Osteoblast (primary cell): ENCODE measurements at places on chromosomes 13 and 19. TPM values are rescaled to one million over a fixed set of nuclear protein-coding genes. Genes with fewer than 3 reads are reported as not detected.

DNA sequence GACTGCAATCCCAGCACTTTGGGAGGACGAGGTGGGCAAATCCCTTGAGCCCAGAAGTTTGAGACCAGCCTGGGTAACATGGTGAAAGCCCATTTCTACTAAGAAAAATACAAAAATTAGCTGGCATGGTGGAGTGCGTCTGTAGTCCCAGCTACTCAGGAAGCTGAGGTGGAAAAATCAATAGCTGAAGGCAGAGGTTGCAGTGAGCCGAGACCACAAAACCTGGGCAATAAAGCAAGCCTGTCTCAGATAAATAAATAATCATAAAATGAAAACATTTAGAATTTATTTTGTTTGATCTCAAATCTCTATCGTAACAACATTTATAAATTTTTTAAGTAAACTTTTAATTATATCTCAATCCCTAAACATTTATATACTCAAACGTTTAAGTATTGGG lies 36.6 kb downstream of the USP12 start:
- no peak overlapping the region for H3K27ac ChIP-seq
- no peak overlapping the region for H3K4me3 ChIP-seq
- no peak for DNase-seq
- H3K27me3 ChIP-seq: no peaks in the 10 kb centered on the region
- peaks cover 11% of the 10 kb centered on the region for H3K4me1 ChIP-seq

DNA sequence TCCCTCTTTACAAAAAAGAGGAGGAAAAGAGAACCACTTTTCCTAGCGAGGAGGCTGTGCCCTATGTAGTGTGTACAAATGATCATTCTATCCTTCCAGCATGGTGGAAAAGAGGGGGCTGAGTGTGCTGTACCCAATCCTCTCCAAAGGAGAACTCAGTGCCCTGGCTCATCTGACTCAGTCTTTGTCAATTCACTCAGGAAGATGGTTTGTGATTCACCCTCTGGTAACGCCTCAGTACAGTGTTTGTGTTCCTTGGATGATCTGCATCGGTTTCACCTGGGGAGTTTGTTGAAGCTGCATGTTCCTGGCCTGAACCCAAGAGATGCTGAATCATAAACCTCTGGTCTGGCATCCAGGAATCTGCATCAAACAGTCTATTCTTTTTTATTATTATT lies 18.3 kb upstream of the ENOX1 start:
- H3K36me3 ChIP-seq: no peaks in the 10 kb centered on the region
- peaks cover 7% of the 10 kb centered on the region for H3K4me1 ChIP-seq
- peak overlapping the region; percentile 46 for H3K4me3 ChIP-seq
- H3K27me3 ChIP-seq: no peaks in the 10 kb centered on the region

Gene KLHL1
- not detected in 2 replicates for total RNA-seq

GRCh38 chr13:108120302-108120701 lies 95.0 kb downstream of the LIG4 start:
- no peak overlapping the region for H3K4me3 ChIP-seq
- no peak for DNase-seq
- no peak overlapping the region for H3K27ac ChIP-seq
- no peaks in the 10 kb centered on the region for H3K36me3 ChIP-seq
- no peaks in the 10 kb centered on the region for H3K4me1 ChIP-seq

Gene UCHL3
- total RNA-seq: 15.6 and 25.3 TPM in 2 replicates

- H3K4me1 ChIP-seq: peaks cover 44% of the 10 kb centered on the region
- no peaks in the 10 kb centered on the region for H3K27me3 ChIP-seq
- no peaks in the 10 kb centered on the region for H3K36me3 ChIP-seq
- peak overlapping the region; percentile 97 for H3K4me3 ChIP-seq
Observed at GRCh38 chr19:573519-573825, 1.1 kb downstream of the BSG start.

Gene CRX
- not detected in 2 replicates for total RNA-seq

- peak; percentile 64 for DNase-seq
- peaks cover 2% of the 10 kb centered on the region for H3K36me3 ChIP-seq
- peaks cover 37% of the 10 kb centered on the region for H3K4me1 ChIP-seq
- no peak overlapping the region for H3K4me3 ChIP-seq
- peak overlapping the region; percentile 82 for H3K27ac ChIP-seq
Observed at GRCh38 chr19:14559916-14560775, 11.7 kb downstream of the NDUFB7 start.

Gene SIGLEC11
- under 0.01 TPM in 1 of 2 replicates, not detected in the other for total RNA-seq

DNA sequence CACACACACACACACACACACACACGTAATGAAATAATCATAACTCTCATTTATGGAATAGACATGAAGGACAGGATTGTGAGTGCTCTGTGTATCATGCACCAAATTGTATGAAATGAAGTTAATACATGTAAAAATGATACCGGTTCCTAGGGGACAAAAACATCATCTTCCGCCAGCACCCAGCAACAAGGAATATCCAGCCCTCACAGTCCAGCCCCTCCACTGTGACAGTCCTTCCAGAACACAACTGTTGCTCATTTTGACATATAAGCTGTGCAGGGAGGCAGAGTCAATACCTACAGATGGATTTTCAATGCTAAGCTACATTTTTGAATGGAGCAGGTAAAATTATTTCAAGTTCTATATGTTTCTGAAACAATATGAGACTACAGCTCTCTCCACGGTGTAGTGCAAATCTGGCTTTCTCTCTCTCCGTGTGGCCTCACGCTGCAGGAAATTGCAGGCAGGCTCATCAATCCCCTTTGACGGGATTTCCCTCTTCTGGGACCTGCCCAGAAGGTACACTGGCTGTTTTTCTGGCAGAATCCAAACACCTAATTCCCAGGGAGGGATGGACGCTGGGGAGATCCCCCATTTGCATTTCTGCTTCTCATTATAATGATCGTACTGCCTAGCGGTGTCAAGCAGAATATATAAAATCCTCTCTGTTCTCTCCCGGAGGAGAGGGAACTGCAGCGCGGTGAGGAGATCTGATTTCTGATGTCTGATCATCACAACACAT lies 494.0 kb downstream of the LIG4 start:
- H3K4me3 ChIP-seq: peak overlapping the region; percentile 37
- no peaks in the 10 kb centered on the region for H3K4me1 ChIP-seq
- DNase-seq: no peak
- no peak overlapping the region for H3K27ac ChIP-seq
- no peaks in the 10 kb centered on the region for H3K36me3 ChIP-seq

- H3K27ac ChIP-seq: no peak overlapping the region
- no peak for DNase-seq
Observed at GRCh38 chr13:109728791-109729731, 57.3 kb downstream of the IRS2 start.

Gene WASF3
- 23.5 and 34.2 TPM in 2 replicates for total RNA-seq

- peak; percentile 89 for DNase-seq
- peaks cover 22% of the 10 kb centered on the region for H3K27me3 ChIP-seq
- no peak within 1 kb of the TSS for H3K27ac ChIP-seq
- H3K4me3 ChIP-seq: no peak within 1 kb of the TSS
- peaks cover 5% of the 10 kb centered on the region for H3K4me1 ChIP-seq
Observed at GRCh38 chr19:3708207-3708931, at the start of gene TJP3. TSS of gene TJP3 (plus strand) at chr19:3708384. CDS start at chr19:3728433, 20,049 bp downstream.

Gene PRODH2
- not detected in 2 replicates for total RNA-seq

- no peaks in the 10 kb centered on the region for H3K27me3 ChIP-seq
- H3K4me3 ChIP-seq: no peak overlapping the region
- H3K36me3 ChIP-seq: peaks cover 56% of the 10 kb centered on the region
- no peak overlapping the region for H3K27ac ChIP-seq
Observed at GRCh38 chr13:45512098-45512496, 47.4 kb downstream of the COG3 start.

- peaks cover 26% of the 10 kb centered on the region for H3K4me1 ChIP-seq
- no peaks in the 10 kb centered on the region for H3K27me3 ChIP-seq
- no peak overlapping the region for H3K4me3 ChIP-seq
- DNase-seq: peak; percentile 26
- no peaks in the 10 kb centered on the region for H3K36me3 ChIP-seq
Observed at GRCh38 chr19:18297308-18297707, 15.9 kb upstream of the JUND start.

GRCh38 chr13:110211046-110211445 lies 95.9 kb downstream of the COL4A1 start:
- H3K4me1 ChIP-seq: peaks cover 6% of the 10 kb centered on the region
- H3K4me3 ChIP-seq: no peak overlapping the region
- H3K27me3 ChIP-seq: no peaks in the 10 kb centered on the region
- no peak for DNase-seq
- H3K36me3 ChIP-seq: peaks cover 86% of the 10 kb centered on the region
